Activated naive CD4-positive, alpha-beta T cell treated with Interleukin-2 at 50 U/mL for 16 hours (primary cell): ENCODE measurements at places on chromosomes 5 and 9.
A peak's percentile ranks its signal among the peaks of the same experiment; 100 is the strongest.

GRCh38 chr5:96547486-96547885, 114.4 kb upstream of the PCSK1 start:
- no peak for DNase-seq

GRCh38 chr9:100426530-100427365, at the start of gene MSANTD3:
Gene MSANTD3 (plus strand): TSS chr9:100427143. CDS start chr9:100441939, 14,796 bp downstream.
- peak; percentile 62 for DNase-seq

- no peak for DNase-seq
These were observed 212.7 kb upstream of the MVB12B start for GRCh38 chr9:126113756-126114408.

DNA sequence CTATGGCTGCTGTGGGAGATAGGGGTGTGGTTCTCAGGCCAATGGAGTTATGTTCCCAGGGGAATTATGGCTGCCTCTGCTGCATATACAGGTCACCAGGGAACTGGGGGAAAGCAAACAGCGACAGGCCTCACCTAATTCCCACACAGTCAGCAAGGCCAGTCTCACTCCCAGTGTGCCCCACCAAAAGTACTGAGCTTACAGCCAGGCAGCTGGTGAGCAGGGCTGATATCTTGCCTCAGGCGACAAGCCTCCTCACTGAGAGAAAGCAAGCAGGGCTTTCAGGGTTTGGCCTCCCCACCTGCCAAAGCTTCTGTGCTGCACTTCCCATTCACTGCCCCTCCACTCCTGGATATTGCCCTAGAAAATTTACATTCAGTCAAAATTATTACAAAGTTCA, 273.8 kb upstream of the TARS1 start:
- no peak for DNase-seq

GRCh38 chr5:180301253-180301652, 9.4 kb upstream of the MAPK9 start:
- no peak for DNase-seq

- no peak for DNase-seq
These were observed 310.7 kb downstream of the HCN1 start for GRCh38 chr5:45385321-45386058.

DNA sequence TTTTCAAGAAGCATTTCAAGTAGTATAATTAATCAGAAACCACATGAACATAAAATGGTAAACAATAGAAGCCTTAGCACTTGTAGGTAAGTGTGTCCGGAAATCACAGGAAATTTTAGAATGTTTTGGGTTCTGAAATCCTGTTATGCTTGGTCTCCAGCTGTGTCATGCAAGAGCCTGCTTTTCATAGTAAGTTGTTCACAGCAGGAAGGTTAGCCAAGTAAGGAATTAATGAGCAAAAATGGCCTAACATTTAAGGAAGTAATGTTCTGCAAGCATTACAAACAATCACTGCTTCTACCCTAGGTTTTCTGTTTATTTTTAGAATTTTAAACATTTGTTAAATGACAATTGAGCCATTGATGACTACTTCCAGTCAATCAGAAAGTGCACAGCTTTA, 669.5 kb downstream of the SLCO4C1 start:
- DNase-seq: no peak

GRCh38 chr5:11426442-11426841, 477.8 kb downstream of the CTNND2 start:
- no peak for DNase-seq

DNA sequence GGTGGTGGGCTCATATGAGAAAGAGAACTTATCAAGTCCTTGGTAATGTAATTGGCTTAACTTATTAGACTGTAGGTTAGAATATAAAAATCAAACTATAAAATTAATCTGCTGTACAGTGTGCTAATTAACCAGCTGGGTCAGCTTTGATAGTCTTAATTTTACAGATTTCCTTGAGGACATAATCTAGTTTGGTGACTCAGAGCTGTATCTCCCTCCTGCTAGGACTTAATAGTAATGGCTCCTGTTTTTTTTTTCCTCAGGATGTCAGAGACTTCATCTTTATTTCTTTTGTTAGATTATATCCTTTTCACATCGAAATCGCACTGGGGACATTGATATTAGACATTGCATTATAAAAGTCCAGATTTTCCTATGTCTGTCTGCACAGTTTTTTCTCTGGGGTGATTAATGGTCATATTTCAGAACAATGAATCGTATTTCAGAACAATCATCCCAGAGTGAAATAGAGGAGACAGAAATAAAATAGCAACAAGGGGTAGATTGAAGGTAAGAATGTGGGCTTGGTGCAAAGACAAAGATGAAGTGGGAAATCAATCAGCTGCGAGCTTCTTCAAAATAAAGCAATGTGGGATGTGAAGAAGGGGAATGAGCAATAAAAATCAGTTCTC, 346.4 kb upstream of the RIOK2 start:
- DNase-seq: no peak

GRCh38 chr9:113952676-113953075, 76.6 kb downstream of the ZNF618 start:
- no peak for DNase-seq

GRCh38 chr5:170097934-170098333, 7.8 kb upstream of the FOXI1 start:
- no peak for DNase-seq

DNA sequence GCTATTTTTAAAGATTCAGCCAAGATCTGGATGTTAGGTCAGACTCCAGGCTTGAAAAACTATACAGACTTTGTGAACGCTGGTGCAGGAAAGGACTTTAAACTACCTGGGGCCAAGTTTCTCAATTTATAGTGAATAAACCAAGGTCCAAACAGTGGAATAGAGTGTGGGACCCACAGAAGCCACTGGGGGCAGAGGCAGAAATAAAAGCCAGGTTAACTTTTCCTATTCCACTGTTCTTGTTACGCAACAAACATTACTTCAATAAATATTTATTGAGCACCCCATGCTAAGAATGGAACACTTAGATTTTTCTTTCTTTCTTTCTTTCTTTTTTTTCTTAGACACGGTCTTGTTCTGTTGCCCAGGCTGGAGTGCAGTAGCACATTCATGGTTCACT, 11.0 kb upstream of the HAVCR1 start:
- DNase-seq: no peak

DNA sequence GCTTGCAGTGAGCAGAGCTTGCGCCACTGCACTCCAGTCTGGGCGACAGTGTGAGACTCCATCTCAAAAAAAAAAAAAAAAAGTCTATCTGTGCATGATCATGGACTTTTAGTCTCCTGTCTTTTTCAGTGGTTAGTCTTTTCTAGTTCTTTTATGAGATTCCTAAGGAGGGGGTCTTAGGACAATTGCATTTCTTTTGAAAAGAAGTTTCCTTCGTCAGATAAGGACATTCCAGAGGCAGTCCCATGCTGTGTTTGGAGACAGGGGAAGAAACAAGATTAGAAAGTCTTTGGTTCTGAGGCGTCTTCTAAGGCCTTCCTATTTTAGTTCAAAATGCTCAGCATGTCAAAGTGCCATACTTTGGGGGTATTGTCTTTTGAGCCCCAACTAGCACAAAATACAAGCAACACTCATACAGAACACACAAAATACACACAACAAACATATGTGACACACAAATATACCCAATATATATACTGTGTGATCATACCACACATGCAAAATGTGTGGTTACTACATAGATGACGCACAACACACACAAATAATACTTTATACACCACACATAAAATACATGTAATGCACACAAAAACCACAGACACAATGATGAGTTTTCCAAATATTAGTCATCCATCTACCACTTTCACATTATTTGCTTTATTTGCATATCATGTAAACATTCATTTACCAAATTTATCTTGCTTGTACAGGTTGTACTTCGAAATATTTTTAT, 394.5 kb downstream of the SPATA31D1 start:
- DNase-seq: no peak

GRCh38 chr5:150208187-150209098, 18.6 kb downstream of the SLC6A7 start:
- no peak for DNase-seq

DNA sequence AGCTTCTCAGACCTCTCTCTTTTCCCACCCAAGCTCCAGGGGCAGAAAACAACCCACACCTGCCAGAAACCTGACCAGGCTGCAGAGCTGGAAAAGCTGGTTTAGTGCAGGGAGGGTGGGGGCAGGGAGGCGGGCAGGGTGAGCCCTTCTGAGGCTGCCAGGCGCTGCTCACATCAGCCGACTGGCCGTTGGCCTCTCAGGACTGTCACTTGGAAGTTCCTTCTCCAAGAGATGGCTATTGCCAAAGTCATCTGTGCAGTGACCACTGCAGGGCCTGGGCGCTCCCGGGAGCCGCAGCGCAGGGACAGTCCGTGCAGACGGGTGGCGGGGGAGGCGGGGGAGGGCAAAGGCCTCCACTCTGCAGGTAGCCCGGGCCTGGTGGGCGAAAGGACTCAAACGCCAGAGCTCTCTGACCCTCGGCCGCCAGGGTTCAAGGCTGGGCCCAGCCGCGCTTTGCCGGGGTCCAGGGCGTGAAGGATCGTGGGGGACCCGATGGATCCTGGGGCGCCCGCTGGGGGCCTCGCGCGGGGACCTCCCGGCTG, 205.0 kb upstream of the IER5L start:
- no peak for DNase-seq

DNA sequence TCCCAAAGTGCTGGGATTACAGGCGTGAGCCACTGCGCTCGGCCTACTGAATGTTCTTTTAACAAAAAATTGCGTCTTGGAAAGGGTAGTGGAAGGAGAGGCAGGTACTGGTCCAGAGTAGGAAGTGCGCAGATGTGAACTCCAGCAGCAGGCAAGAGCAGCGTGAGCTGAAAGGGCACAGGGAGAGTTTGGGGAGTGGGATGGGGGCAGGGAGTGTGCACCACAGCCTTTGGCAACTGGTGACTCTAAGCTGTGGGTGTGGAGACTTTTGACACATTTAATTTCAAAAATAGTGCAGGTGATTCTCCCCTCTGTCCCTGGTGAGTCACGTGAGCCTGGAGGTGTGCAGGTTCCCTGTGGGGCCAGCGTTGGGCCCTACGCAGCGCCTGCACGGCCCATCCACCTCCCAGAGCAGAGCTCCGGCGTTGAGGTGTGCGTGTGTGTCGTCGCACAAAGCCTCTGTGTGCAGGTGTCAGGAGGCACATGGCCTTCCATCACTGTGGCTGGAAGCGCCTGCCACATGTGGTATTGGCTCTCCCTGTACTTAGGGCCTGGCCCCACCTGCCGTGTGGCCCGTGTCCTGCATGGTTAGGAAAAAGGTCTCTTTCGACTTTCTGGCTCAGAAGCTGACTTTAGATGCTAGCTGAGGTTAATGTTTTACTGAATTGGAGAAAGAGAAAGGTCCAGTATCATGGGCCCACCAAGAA, 11.5 kb downstream of the SQSTM1 start:
- no peak for DNase-seq

- DNase-seq: no peak
These were observed 6.1 kb upstream of the BARX1 start for GRCh38 chr9:93960971-93961841.

- DNase-seq: no peak
These were observed 995.9 kb downstream of the MAT2B start for GRCh38 chr5:164501344-164501743.

DNA sequence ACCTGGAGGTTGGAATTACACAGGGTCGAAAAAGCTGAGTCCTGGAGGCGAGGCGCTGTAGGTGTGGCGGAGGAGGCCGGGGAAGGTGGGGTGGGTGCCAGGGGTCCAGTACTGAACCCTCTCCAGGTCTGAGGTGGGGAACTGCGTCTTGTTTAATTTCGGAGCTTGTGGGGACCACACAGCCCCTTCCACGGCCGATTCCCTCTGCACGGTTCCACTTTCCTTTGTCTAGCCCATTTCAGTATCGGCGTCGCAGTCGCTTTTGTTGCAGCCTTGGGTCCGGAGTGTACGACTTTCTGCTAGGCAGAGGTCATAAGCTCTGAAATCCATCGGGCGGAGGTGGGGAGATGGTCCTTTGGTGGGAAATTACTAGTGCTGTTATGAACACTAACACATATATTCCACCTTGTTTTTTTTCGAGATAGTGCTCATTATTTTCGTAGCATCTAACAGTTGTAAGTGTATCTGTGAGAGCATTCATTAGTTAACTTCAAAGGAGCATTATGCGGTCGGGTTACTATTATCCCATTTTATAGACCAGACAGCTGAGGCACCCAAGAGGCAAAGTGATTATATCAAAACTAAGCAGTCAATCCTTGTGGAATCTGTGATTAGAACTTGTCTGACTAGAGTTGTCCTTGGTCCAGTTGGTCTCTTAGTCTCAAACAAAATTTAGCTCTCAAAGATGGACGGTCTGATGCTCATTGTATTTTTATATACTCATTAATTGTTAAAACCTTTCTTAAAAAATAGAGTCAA, 737 bp downstream of the RNF180 start:
- no peak for DNase-seq

- DNase-seq: no peak
These were observed 285.7 kb downstream of the NR3C1 start for GRCh38 chr5:143117821-143118220.

DNA sequence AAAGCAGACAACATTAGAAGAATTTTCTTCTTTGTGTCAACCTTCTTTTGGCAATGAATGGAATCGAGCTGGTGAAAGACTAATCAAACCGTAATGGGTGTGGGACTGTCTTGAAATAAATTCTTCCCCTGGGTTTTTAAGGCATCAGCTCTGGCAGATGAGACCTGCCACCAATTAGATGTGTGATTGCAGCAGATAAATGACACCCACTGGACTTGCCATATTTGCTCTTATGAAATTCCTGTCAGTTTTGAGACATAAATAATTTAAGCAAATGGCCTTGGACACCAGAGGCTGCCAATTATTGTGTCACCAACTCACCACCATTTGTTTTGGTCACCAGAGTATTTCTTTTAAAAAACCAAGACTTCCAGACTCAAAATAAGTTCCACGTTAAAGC, 135.9 kb upstream of the RGMB start:
- DNase-seq: no peak

- no peak for DNase-seq
These were observed 89.8 kb downstream of the PSAT1 start for GRCh38 chr9:78386773-78387172.

DNA sequence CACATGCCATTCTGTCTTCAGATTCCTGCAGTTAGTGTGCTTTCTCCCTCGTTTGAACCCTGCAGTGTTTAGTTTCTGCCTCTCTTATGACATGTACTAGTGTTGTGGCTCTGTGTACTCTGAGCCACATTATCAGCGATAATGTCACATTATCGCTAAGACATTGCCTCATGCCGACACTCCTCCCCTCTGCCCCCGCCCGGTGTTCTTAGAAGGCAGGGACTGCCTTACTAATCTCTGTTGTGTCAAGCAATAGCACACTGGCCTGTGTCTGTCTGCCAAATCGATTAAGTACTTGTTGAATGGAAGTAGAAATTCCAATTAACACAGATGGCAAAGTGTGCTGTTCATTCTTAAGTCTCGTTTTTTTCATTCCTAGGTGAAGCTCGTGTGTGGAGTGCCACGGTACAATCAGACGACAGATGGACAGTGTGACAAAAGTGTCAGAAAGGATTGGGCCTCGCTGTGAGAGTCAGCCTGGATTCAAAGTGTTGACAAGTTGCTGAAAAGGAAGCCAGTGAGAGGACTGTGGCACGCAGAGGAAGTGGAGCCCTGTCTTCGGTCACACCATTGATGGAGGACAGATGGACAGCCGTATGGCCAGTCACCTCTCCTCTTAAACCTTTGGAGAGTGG, 10.5 kb downstream of the PIK3R1 start:
- no peak for DNase-seq

- peak; percentile 50 for DNase-seq
These were observed 424 bp downstream of the HNRNPA0 start for GRCh38 chr5:137753691-137754187.

GRCh38 chr9:134809292-134809691, 71.3 kb upstream of the FCN2 start:
- DNase-seq: no peak
